ENCODE measurements at places on chromosomes 3 and 15.

GRCh38 chr3:156558389-156558788 lies 3.5 kb upstream of the SSR3 start:
- DNase-seq: no peak

DNA sequence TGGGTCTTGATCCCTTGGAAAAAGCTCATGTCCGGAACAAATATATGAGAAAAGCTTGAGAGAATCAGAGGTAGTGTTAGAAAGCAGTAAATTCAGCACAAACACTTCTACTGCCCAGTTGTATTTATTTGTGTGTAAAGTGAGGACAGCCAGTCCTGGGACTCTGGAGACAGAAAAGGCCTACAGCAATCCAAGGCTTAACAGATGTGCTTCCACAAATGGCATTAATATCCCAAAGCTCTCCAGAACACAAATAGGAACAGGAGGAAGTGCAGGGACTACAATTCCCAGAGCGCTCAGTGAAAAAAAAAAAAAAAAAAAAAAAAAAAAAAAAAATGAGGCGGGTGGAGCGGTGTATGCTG lies 390 bp upstream of the AP2M1 start:
- no peak for DNase-seq

DNA sequence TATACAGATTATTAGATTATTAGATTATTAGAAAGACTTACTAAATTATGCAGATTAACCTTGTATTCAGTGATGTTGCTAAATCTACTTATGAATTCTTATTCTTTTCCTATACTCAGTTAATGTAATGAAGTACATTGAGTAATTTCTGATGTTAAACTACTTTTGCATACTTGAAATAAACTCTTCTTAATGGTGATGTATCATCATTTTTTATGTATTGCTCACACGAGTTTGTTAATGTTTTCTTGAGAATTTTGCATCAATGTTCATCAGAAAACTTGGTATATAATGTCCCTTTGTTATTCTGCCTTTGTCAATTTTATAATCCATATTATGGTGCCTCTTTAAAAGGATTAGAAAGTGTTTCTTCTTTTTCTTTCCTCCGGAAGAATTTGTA lies 163.2 kb upstream of the COL8A1 start:
- no peak for DNase-seq

- DNase-seq: no peak
These were observed 60.5 kb downstream of the GAP43 start for GRCh38 chr3:115683773-115684172.

DNA sequence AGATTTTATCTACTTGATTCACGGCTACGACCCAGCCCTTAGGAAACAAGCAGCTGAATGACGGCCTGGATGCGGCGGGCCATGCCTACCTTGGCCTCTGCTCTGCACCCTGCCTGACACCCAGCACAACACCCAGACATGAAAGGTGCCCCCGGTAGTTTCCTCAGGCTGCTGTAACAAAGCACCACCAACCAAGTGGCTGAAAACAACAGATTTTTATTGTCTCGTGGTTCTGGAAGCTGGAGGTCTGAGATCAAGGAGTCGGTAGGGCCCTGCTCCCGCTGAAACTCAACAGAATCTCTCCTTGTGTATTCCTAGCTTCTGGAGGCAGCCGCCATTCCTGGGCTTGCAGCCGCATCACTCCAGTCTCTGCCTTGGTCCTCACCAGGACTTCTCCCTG lies 111.7 kb downstream of the ADCY5 start:
- no peak for DNase-seq

- DNase-seq: no peak
These were observed 260.5 kb upstream of the TPRG1 start for GRCh38 chr3:188911026-188911850.

GRCh38 chr3:197356275-197356674 lies 57.9 kb upstream of the DLG1 start:
- no peak for DNase-seq

- no peak for DNase-seq
These were observed 82.5 kb downstream of the KLF13 start for GRCh38 chr15:31409171-31409570.

DNA sequence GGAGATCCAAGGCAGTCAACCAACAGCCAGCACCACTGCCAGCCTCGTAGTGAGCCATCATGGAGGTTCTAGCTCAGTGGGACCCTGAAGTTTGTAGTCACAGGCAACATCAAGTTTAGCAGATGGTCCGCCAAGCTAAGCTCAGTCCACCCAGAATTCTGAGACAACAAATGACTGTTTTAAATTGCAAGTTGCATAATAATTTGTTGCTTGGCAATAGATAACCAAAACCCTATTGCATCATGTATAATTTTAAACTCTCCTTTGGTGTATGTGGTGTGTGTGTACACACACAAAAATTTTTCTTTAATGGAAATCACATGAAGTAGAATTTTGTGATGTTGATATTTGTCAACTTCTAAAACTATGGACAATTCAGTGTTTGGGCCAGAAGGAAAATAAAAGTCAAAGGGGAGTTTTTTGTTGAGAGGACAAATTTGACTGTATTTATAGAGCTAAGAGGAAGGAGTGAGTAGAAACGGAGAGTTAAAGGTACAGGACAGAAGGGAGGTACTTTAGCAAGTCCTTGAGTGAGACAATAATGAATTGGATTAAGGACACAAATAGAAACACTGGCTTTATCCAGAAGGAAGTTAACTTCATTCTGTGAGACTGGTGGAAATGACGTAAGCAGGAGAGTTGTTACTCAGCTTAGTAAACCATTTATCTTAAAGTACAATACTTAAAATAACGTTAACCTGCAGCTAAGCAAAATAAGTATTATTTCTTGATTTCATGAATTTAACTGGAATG lies 83.6 kb downstream of the NCEH1 start:
- no peak for DNase-seq

GRCh38 chr15:84112025-84112424 lies 123.5 kb upstream of the GOLGA6L4 start:
- no peak for DNase-seq

DNA sequence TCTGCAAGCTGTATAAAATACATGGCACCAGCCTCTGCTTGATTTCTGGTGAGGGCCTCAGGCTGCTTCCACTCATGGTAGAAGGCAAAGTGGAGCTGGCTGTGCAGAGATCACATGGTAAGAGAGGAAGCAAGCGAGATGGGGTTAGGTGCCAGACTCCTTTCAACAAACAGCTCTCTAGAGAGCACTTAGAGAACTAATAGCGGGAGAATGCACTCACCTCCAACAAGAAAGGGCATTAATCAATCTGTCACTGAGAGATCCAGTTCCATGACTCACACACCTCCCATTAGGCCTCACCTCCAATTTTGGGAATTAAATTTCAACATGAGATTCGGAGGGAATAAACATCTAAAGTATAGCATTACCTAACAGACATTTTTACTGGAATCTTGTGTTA lies 644.1 kb upstream of the ARRDC4 start:
- DNase-seq: no peak

DNA sequence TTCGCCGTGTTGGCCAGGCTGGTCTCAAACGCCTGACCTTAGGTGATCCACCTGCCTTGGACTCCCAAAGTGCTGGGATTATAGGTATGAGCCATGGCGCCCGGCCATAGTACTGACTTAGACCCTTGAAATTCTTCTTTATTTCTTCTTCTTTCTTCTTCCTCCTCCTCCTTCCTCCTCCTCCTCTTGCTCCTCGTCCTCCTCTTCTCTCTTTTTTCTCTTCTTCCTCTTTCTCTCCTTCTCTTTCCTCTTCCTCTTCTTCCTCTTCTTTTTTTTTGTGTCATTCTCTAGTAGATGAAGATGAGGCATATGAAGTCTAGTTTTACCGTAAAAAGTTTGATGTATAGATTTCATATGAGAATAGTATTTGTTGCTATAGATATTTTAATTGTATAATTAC lies 9.3 kb downstream of the RPL15 start:
- DNase-seq: no peak

DNA sequence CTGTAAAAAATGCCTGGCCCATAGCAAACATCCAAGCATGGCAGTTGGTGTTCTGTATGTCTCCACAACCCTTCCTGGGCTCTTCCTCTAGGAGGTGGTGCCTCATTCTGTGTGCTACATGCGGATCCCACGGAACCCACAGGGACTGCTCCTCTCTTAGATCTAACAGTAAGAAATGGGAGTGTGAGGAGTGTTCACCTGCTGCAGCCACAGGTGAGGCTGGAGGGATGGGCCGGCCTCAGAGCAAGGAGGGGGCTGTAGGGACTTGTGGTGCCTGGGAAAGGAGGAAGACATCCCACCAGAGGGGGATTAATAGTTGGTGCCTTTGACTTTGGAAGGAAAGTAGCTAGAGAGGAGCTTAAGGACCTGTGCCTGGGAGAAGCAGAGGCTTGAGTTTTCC lies 22.2 kb downstream of the SEMA3G start:
- DNase-seq: no peak

- DNase-seq: no peak
These were observed 554.3 kb downstream of the EPHB1 start for GRCh38 chr3:135349254-135349948.

DNA sequence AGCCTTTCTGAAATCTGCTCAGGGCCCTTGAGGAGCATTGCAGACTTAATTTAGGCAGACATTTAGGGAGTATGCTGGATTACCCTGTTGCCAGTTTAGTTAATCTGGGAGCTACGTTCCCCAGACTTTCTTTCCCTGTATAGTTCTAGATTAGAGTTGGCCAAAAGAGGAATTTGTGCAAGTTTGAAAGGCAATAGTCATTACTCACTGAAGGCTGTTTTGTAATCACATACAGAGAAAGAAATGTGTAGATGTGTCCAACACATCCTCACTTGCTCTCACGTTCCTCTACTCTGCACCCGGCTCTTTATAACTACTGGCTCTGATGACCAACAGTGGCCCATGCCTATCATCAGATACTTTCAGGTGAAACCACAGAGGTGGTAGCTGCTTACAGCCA lies 24.2 kb downstream of the MASP1 start:
- DNase-seq: no peak

GRCh38 chr3:158668506-158668905 lies 3.9 kb downstream of the LXN start:
- DNase-seq: no peak

GRCh38 chr15:77921664-77922063 lies 155.8 kb downstream of the TBC1D2B start:
- no peak for DNase-seq

DNA sequence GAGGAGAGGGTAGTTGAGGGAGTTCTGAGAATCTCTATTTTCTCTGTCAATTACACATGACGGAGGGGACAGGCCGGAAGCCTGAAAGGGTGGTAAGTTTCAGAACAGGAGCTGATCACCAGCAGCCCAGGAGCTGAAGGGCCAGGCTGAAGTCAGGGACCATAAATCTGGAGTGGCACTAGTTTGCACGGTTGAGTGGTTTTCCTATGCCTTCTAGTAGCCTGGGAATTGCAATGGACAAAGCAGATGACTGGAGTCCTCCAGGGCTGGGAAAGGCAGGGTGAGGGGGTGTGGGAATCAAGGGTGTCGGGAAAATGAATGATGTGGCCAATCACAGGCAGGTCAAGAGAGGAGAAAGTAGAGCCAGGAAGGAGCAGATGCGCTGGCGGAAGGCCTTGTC lies 72.5 kb downstream of the MAGEF1 start:
- DNase-seq: no peak

DNA sequence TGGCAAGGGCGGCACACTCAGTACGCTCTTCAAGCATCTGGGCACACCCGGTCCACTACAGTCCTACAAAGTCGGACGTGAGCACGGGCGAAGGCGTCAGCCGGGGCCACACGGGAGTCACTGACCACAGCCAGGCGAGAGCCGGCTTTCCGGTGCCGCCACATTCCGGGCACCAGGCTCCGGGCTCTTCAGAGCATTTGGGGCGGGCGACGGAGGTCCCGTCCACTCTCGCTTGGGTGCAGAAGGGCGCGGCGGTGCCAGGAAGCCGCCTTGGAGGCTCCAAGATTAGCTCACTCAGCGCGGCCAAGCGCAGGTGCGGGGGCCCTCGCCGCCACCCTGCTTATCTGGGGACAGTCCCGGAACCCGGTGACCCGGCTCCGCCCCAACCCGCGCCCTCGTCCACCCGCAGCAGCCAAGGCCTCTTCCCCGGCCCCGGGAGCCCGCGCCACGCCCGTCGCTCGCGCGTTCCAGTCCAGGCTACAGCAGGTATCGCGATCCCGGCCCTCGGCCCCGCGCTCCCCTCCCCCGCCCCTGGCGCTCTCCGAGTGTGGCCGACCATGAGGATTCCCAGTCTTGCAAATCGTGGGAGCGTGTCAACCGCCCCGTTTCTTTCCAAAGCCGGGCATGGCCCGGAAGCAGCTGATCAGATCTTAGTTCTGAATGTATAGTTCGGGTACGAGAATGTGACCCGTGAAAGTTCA lies at the start of gene ADPRH:
Gene ADPRH, plus strand, starts transcription at position 127 of the 701 bp plus-strand sequence. CDS start 2,678 bp downstream, outside the sequence.
- DNase-seq: no peak

DNA sequence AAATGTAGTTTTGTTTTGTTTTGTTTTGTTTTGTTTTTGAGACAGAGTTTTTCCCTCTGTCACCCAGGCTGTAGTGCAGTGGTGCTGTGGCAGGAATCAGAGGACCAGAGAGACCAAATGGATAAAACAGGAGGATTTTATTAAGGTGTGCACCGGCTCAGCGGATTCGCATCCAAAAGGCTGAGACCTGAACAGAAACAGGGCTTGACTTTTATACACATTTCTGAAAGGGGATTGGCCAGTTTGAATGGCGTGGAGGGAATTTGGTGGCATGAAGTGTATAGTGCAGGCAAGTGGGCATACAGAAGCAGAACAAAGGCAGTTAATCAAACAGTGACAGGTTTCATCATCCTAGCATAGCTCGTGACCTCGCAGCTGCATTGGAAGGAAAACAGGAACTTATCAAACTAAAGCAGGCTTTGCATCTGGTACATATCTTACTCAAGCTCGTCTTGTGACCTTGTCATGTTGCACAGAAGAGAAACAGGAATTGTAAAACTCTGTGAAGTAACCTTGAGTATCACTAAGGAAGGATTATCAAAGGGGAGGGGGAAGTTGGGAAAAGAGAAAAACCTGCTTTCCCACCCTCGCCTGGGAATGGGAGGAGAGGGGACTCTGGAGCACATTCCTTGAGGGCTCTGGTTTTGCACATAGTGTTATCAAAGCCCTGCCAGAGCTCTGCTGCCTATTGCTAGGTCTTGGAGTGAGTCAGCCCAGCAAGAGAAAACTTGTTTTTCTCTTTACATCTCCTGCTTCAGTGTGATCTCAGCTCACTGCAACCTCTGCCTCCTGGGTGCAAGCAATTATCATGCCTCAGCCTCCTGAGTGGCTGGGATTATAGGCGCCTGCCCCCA lies 38.5 kb downstream of the C3orf62 start:
- no peak for DNase-seq

GRCh38 chr3:179599531-179599930 lies 4.9 kb downstream of the MRPL47 start:
- no peak for DNase-seq

DNA sequence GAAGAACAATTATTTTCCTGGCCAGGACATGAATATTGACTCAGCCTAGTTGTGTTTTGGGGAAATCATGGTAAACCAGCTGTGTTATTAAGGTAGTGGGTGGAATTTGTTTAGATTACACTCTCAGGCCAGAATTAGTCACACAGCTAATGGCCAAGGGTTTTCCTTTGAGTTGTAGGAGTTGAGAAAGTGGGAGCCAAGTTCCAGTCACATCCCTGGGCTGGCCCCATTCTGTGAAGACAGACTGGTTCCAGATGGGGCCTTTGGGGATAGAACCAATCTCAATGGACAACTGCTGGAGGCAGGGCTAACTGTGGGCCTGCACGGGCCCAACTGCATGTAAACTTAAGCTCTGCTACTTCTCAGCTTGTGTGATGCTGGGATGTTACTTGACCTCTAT lies 1.4 kb upstream of the RASL12 start:
- DNase-seq: no peak

GRCh38 chr3:42368861-42369260 lies 41.5 kb downstream of the LYZL4 start:
- DNase-seq: no peak

- no peak for DNase-seq
These were observed 106.4 kb downstream of the MINAR1 start for GRCh38 chr15:79538527-79538926.

- no peak for DNase-seq
These were observed 13.9 kb downstream of the FILIP1L start for GRCh38 chr3:100100425-100100824.
